ENCODE measurements at places on chromosomes 3 and 15.

- H3K27ac ChIP-seq = no peak overlapping the region
- peaks cover 10% of the 10 kb centered on the region for H3K36me3 ChIP-seq
- DNase-seq = peak; percentile 65
- peak overlapping the region; percentile 77 for H3K4me3 ChIP-seq
Observed at GRCh38 chr15:84817466-84818081, 418 bp downstream of the ALPK3 start.

GRCh38 chr15:81686021-81686420 is 312.0 kb upstream of the TMC3 start:
- peaks cover 23% of the 10 kb centered on the region for H3K36me3 ChIP-seq
- H3K27ac ChIP-seq = no peak overlapping the region
- DNase-seq = no peak
- no peaks in the 10 kb centered on the region for H3K27me3 ChIP-seq
- no peaks in the 10 kb centered on the region for H3K4me1 ChIP-seq

- H3K27me3 ChIP-seq = no peaks in the 10 kb centered on the region
Observed at GRCh38 chr3:58474348-58474911, 17.5 kb upstream of the KCTD6 start.

DNA sequence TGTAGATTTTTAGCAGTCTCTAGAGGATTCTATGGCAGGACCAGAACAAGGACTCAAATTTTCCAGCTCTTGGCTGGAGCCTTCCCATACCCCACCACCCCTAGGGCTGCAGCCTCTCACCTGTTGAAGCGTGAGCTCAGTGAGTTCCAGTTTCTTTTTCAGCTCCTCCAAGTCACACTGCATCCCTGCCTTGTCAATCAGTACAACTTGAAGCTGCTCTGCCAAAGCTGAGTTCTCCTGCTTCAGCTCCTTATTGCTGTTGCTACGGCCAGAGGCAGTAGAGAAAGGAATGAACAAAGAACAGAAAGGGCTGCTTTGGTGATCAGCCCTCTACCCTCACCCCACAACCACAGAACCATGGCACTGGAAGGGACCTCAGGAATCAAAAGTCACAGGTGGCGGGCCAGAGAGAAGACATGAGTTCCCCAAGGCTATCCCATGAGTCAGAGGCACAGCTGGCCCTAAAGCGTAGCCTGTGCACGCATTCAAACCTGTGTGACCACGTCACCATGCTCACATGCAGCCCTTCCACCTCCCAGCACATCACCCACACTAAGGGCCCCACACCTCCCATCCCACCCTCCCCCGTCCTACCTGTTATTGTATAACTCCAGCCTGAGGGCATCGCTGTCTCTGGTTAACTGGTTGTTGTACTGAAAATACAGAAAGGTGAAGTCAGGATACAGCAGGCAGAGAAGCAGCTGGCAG is 83.3 kb upstream of the C2CD4B start:
- no peaks in the 10 kb centered on the region for H3K27me3 ChIP-seq
- no peak overlapping the region for H3K4me3 ChIP-seq
- H3K36me3 ChIP-seq = no peaks in the 10 kb centered on the region
- no peaks in the 10 kb centered on the region for H3K4me1 ChIP-seq
- no peak overlapping the region for H3K27ac ChIP-seq

GRCh38 chr3:134526319-134526718 is 40.5 kb downstream of the CEP63 start:
- no peak overlapping the region for H3K27ac ChIP-seq
- no peak overlapping the region for H3K4me3 ChIP-seq
- no peak for DNase-seq
- H3K36me3 ChIP-seq = peaks cover 37% of the 10 kb centered on the region
- no peaks in the 10 kb centered on the region for H3K27me3 ChIP-seq

- no peaks in the 10 kb centered on the region for H3K36me3 ChIP-seq
- no peaks in the 10 kb centered on the region for H3K27me3 ChIP-seq
- no peak overlapping the region for H3K27ac ChIP-seq
- H3K4me1 ChIP-seq = peaks cover 2% of the 10 kb centered on the region
- H3K4me3 ChIP-seq = no peak overlapping the region
Observed at GRCh38 chr3:151174351-151174750, 28.7 kb downstream of the GPR171 start.

- H3K27ac ChIP-seq = no peak overlapping the region
- no peaks in the 10 kb centered on the region for H3K36me3 ChIP-seq
- no peaks in the 10 kb centered on the region for H3K4me1 ChIP-seq
- H3K4me3 ChIP-seq = no peak overlapping the region
- H3K27me3 ChIP-seq = no peaks in the 10 kb centered on the region
Observed at GRCh38 chr3:191303596-191303995, 25.6 kb upstream of the CCDC50 start.

GRCh38 chr3:102909904-102910303 is 475.1 kb downstream of the ZPLD1 start:
- H3K27me3 ChIP-seq = no peaks in the 10 kb centered on the region
- no peak overlapping the region for H3K4me3 ChIP-seq
- H3K36me3 ChIP-seq = no peaks in the 10 kb centered on the region
- no peak overlapping the region for H3K27ac ChIP-seq

GRCh38 chr3:12383218-12383617 is 94.3 kb downstream of the PPARG start:
- no peaks in the 10 kb centered on the region for H3K36me3 ChIP-seq
- no peak overlapping the region for H3K27ac ChIP-seq
- DNase-seq = no peak

GRCh38 chr15:74793135-74794028 is 11.5 kb downstream of the CSK start:
- H3K27ac ChIP-seq = no peak overlapping the region
- H3K27me3 ChIP-seq = no peaks in the 10 kb centered on the region
- no peak for DNase-seq
